ENCODE measurements at places on chromosomes 4 and X.

DNA sequence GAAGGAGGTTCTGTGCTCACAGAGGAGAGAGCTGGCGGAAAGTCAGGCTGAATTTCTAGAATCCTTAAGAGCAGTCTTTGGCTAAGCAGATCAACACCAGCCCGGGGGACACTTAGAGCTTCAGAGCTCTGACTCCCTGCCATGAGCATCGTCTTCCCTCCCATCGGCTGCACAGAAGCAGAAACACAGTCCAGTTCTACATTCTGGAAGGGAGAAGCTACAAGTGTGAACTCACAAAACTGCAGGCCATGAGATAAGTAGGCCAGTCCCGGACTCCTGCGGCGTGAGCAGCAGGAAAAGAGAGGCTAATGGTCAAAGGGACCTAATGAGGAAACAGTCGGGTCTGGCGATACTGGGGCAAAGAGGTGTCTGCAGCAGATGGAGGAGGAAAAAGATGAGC lies 211.5 kb downstream of the DHX15 start:
- no peak for DNase-seq

DNA sequence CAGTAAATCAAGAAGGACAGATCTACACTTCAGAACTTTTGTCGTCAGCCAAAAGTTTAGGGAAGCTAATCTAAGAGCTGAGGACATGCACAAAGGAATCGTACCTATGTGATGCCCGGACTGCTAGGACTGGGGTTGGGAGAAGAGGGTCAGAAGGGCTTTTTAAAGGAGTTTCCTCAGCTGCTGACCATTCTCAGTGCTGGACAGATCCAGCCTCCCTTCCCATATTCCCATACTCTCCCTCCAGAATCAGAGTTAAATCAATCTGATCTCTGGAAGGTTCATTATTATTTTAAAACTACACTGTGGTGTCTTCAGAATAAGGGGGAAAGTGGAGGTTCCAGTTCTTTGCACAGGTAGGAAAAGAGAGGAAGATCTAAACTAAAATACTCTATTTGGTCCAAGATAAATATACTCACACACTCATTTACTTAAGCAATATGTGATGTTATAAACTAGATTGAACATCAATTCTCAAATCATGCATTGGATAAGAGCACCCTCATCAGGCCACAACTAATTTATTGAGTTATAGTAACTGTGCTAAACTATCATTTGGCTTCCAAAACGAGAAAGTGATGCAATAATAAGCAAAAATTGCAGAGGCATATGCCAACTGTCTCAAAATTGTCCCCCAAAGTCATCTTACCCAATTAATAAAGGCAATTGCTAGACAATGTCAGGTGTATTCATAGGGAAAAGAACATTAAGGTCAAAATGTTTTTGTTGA lies 124.7 kb downstream of the HNRNPD start:
- no peak for DNase-seq

DNA sequence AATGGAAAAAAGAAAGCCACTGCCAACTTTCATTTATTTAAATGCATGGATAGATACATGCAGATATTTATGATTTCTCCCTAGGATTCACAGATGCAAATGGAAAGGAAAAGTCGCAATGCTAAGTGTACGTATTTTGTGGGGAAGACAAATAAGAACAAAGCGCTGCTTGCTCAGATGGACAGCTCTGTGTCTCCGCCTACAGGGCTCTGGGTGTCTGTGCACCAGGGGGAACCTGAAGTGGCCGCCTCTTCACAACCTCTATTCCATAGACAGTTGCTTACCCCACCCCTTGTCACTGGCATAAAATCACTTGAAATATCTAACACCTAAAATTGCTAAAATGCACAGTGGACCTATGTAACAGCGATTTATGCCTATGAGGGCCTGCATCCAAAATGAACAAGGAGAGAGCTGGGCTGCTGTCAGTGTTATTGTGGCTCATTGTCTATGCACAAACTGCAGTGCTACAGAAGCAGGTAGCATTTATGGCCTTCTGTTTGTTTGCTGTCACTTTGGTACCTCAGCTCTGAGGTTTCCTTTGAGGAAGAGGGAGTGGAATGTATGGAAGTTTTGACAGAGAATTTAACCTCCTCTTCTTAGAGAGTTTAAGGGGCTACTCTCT lies 58.6 kb upstream of the PAGE1 start:
- DNase-seq, result no peak

- no peak for DNase-seq
Measured at GRCh38 chrX:112668476-112669409, 11.0 kb downstream of the LHFPL1 start.

DNA sequence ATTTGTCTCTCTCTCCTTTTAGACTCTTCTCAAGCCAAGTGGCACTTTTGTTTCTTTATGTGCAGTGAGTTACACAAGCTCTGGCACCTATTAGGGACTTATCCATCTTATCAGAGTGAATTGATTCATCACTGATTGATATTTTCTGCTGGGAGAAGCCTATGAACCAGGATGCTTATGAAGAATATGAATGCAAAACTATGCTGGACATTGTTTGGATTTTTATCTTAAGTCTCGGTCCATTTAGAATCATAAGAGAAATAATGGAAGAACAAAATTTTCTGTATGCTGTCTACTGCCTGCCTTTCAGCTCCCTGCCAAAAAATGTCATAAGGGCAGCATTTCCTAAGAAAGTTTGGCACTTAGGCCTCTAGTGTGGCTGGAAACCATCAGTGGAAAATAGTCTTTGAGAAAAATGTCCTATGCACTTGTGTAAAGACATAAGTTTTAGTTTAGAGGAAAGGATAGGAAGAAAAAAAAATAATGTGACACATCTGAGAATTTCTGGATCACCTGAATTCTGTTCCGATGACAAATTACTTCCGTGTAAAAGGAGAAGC lies 365.7 kb upstream of the MAD2L1 start:
- DNase-seq, result no peak

DNA sequence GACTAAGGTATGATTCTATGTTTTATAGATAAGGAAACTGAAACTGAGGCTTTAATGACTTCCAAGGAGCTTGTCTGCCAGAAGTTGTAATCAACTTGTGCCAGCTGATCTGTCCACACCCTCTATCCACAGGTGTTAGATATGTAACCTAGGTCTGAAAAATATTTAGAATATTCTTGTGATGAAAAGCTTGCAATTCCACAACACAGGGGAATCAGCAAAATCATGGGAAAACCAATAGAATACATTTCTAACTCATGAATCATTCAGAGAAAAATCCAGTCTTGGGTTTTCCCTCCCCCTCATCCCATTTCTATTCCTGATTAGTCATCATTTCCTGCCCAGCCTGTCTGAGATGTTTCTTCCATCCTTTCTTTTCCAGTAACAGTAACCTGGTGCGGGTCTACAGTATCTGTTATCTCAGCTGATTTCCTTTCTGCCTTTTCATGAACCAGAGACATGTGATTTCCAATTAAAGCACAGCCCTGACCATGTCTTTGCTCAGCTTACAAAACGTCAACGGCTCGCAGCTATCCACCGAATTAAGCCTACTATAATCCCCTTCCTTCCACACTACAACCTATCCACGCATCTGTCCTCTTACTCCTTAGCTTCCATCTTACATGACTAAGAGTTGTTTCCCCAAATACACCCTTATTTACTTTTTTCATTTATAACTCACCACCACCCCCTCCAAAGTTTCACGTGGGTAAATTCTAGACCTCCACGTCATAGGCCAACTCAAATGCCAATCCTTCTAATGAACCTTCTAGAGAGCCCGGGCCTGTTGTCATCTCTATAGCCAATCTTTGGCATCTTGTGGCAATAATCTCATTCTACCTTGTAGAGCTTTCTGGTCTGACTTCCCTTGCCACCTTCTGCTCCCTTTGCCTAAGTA lies 961 bp upstream of the NOCT start:
- no peak for DNase-seq
